Activated effector memory CD4-positive, alpha-beta T cell treated with anti-CD3 and anti-CD28 coated beads, Interleukin-2, amount 50 U/mL, for 16 hours (primary cell): ENCODE measurements at places on chromosomes 4 and X.
A peak's percentile ranks its signal among the peaks of the same experiment; 100 is the strongest.

DNA sequence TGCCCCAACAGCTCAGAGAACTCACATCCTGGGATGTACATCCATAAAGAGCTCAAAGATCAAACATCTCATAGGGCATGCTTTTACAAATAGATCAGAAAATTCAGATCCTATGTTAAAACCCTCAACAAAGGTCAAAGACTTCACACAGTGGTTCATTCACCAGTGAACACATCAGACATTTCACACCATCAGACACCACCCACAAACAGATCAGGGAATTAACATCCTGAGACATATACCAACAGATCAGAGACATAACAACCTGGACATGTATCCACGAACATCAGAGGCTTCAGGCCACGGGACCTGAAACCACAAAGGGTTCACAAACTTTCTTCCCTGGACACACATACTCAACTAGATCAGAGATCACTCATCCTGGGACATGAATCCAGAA is 23.4 kb downstream of the SUV39H1 start:
- DNase-seq: no peak

DNA sequence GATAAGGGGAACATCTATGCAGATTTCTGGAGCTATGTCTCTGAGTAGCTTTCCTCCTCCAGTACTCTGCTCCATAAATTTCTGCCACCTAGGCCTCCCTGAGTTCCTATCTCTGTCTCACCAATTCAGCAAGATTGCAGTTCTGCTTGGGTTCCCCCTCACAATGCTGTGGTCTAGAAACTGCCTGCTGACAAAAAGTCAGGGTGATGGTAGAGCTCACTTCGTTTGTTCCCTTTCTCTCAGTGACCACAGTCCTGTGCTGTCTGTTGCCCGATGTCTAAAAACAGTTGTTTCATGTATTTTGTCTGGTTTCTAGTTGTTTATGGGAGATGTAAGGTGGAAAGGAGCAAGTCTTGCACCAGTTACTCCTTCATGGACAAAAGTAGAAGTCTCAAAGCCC is 41.1 kb downstream of the AMMECR1 start:
- DNase-seq: no peak

DNA sequence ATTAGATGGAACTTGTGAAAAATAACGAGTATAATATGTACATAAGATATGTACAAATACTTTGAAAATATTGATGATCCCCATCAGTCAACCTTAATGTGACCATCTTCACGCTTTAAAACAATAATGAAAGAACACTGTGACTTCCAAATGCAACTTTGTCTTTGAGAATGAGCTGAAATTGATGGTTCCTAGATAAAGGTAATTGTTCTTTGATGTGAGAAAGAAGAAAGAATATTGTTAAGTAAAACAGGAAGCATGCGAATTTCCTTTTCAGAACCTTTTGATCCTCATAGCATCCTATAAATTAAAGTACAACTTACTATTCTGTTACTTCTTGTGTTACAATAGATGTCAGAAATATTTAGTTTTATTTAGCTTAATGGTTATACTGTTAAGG is 22.2 kb downstream of the IL2 start:
- DNase-seq: no peak

DNA sequence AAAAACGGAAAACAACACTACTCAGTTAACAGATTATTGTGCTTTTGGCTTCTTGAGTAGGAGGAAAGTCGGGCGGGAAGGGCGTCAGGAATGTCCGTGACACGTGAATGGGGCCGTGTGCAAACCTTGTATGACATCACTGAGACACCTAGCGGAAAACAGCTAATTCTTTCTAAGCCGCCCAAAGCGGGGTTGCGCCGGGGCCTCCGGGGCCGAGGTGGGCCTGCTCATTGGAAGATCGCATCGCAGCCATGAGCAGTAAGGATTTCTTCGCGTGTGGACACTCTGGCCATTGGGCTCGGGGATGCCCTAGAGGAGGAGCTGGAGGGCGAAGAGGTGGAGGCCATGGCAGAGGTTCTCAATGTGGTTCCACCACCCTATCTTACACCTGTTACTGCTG is at the start of gene ZCCHC13:
Gene ZCCHC13, plus strand, starts transcription at position 165 of the 400 bp plus-strand sequence. Its CDS starts 87 bp downstream, at position 252.
- DNase-seq: no peak

DNA sequence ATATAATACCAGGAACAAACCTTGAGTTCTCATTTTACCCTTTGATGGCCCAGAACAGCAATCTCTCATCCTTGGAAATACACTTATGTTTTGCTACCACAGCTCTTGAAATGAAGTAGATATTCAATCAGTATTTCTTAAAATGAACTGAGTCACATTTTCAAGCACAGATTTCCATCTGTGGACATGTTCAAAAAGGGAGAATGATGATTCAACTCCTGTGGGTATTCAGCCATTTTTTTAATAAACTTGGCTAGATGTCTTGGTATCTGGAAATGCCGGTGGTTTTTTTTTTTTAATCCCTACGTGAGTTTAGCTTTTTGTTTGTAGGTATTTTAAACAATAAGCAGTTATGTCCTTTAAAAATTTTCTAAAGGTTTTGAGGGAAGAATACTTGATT is 64.2 kb upstream of the TRPC5OS start:
- no peak for DNase-seq

- no peak for DNase-seq
These were observed 119.4 kb downstream of the FAT4 start for GRCh38 chr4:125434136-125434535.

DNA sequence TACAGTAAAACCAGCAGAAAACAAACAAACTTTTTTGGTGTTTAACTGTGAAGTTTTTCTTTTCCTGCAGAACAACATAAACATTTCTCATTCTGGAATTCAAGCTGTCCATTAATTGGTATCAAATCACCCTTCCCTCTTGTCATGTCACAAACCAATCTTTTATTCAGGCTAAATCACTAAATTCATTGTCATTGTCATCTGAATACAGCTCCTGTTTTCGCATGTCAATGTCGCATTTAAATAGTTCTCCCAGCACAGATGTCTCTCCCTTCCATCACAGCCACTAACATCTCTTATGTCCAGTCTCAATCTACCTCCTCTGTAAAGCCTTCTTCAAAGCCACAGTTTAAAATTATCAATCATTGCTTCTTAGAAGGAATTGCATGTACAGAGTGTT is 192.1 kb upstream of the PCDH10 start:
- DNase-seq: no peak

- no peak for DNase-seq
These were observed 11.9 kb upstream of the MAOA start for GRCh38 chrX:43644124-43644701.

DNA sequence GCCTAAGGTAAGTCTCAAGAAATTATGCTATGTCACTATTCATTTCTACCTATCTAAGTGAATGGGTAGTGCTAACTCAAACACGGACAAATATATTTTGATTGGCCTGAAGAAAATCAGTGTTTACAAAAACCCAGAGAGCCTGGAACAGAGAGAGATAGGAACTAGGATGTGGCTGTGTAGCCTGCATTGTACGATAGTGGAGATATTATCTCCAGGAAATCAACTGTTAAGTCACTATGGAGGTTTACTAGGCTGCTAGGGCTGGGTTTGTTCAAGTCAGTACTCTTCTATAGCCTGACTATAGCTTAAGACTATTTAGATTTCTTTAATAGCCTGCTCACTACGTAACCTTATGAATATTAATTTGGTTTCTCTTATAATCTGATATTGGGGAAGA is 127.9 kb downstream of the TACR3 start:
- no peak for DNase-seq

DNA sequence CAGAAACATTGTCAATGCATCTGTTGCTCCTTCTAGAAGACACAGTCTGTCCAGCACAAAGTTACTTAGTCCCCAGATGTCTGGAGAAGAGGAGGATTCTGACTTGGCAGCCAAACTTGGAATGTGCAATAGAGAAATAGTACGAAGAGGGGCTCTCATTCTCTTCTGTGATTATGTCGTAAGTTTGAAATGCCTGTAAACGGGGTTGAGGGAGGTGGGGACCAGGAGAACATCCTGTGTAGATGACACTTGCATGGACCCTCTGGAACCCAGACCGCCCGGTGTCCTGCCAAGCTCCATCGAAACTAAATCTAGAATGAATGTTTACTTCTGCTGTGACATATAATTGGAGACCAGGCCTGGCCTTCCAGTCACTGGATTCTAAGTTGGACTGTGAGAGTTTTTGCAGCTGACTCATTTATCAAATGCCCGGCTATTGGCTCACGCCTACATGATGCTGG is 45.0 kb upstream of the MSANTD1 start:
- DNase-seq: peak; percentile 58

DNA sequence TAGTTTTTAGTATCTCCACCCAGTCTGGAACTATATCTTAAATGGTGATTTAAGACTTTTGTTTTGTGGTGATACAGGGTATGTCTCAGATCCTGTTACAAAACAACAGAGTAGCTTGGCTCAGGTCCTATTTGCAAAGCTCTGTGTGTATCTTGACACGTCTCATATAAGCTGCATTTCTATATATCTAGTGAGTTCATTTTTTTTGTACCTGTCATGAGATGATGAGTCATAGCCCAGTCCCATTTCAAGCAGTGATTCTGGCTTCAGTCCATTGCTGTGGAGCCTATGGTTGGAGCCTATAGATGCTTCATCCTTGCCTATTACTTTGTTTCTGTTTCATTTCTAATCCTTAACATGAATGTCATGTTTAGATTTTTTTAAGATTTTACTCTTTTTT is 23.0 kb downstream of the GRXCR1 start:
- DNase-seq: no peak

DNA sequence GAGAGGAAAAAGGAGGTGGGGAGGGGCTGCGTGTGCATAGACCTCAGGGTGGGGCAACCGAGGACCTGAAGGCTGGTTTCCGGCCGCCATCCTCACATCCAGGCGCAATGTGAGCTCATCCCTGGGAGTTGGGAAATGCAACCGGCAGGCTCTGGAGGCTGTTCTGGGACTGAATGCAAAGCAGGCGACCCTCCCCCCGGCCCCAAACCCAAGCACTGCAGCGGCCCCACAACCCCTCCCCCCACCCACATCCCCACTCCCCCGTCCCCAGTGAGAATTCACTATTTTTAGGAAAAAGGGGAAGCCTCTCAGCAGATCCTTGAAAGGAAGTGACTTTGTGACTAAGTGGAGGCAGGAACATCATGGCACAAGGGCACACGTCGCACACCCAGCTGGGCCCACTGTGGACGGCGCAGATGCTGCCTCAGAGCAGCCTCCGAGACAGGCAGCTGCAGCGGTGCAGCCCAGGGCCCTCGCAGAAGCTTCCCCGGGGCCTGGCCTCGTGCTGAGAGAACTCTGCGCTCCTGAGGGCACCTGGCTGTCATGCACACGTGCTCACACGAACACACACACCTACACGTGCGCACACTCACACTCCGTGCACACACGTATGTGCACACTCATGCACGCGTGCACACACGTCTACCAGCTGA is 1.3 kb upstream of the PDE6B start:
- DNase-seq: peak; percentile 10

DNA sequence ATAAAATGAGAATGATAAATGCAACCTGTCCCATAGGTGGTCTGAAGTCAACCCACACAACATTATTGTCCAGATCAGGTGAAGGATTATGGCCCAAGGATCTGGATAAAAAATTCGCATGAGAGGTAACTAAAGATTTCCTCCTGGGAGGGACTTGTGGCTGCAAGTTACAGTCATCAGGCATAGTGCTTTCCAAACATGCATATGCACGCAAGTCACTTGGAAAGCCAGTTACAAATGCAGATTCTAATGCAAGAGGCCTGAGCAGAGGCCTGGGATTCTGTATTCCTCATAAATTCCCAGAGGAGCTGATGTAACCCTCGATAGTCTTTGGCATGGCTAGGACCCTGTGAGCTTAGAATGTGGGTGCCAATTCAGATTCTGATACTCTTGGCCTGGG is 21.1 kb downstream of the HS3ST1 start:
- DNase-seq: no peak
